ENCODE measurements at places on chromosomes 13 and 19.

DNA sequence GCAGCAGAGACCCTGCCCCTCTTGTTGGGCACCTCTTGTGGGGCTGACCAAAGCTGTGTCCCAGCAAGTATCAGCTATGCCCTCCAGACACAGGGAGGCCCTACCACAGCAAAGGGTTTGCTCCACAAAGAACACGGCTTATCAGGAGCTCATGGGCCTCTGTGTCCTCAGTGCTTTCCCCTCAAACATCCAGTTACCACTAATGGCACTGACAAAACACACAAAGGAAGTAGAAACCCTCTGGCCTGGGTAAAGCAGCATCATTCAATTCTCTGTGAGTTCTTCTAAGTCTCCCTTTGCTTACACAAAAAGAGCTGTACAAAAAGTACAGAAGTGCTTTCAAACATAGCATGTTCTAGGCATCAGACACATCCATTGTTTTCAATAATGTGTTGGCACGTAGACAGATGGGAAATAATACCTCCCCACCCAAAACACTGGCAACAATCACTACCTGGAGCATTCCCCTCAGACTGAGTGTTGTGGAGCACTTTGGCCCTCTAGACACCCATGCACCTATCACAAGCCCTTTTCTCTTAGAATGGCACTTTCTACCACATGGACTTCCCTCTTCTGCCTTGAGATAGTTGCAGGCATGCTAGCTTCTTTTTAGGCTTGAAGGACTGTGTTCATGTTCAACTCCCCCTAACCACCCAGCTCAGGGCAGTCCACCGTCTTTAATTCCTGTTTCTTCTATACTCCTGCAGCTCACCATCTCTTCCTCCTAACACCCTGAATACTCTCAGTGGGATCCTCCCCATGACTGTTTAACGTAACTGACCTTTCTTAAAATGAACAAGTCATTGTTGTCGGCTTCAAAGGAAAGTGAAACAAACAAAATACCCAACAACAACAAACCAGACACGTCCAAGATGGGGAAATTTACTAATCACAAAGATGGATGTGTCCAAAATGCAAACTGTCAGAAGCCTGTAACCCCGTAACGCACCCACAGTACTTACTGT lies 43.5 kb downstream of the ATP7B start:
- DNase-seq = no peak

GRCh38 chr13:83881917-83882605 lies at the start of gene SLITRK1:
SLITRK1 (minus strand) TSS chr13:83882474; CDS start chr13:83881507, 967 bp downstream.
- DNase-seq = peak; percentile 88

DNA sequence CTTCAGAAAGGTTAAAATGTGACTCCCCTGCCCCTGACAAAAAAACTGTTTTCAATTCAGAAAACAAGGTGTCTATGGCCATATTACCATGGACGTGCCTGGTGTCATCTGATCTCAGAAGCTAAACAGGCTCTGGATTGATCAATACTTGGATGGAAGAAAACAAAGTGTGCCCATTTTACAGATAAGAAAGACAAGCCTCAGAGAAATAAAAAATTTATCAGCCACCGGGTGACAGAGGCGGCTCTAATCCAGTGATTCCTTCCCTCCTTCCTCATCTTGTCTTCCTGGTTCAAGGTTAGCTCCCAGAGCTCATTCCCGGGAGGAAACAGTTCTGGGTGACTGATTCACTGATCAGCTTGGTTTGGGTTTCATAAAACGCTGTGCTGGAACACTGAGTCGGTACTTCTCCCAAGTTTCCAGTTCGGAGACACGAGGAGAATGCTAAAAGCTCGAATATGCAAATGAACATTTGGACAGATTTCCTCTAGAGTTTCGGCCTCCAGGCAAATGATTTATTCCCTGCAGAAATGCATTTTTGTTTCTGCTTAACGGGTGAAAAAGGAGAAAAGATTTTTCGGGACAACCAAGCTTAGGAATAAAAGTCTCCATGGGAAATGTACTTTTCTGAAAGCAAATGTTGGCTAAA lies 211.2 kb downstream of the UQCRFS1 start:
- no peak for DNase-seq

GRCh38 chr13:90713441-90714133 lies 633.9 kb upstream of the MIR17HG start:
- DNase-seq = no peak

- peak; percentile 44 for DNase-seq
Observed at GRCh38 chr19:4909156-4909896, at the start of gene UHRF1. UHRF1 (plus strand) TSS chr19:4909501; CDS start chr19:4910886, 1,385 bp downstream.
